ENCODE measurements at places on chromosomes 13 and 19.

DNA sequence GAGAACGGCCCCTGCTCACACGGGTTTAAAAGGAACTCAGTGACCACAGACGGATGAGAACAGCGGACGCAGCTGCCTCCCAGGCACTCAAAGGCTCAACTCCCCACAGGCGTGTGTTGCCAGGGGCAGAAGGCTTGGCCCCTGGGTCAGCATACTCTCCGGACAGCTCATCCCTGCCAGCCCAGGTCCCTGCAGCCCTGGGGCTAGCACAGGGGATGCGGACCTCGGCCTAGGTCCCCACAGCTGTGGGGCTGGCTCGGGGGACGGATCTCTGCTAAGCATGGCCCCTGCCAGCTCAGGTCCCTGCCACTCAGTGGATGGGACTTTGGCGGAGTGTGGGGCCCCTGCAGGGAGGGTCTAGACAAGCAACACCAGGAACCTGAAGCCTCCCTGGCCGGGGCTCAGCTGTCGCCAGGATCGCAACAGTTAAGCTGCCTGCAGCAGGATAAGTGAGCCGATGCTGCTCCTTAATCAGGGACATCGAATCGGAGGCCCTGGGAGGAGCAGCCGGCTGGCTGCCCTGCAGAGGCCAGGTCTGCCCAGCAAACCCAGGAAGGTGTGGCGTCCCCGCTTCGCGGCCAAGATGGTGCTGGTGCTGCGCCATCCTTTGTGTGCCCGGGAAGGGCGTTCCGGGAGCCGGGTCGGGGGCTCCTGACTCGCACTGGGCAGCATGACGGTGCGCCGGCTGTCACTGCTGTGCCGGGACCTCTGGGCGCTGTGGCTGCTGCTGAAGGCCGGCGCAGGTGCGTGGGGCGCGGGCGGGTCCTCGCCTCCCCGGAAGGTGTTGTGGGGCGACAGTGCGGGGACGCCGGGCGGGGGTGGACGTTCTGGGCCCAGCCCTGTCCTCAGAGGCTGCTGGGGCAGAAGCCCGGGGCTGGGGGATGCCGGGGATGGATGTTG is 32.5 kb downstream of the MCF2L start:
- no peak for DNase-seq
- H3K4me3 ChIP-seq = no peak overlapping the region
- H3K27me3 ChIP-seq = peaks cover 2% of the 10 kb centered on the region
- H3K4me1 ChIP-seq = peaks cover 5% of the 10 kb centered on the region
- no peak overlapping the region for H3K27ac ChIP-seq
- peaks cover 6% of the 10 kb centered on the region for H3K36me3 ChIP-seq

- no peak overlapping the region for H3K4me3 ChIP-seq
- DNase-seq = peak; percentile 65
- no peak overlapping the region for H3K27ac ChIP-seq
- no peaks in the 10 kb centered on the region for H3K27me3 ChIP-seq
- H3K4me1 ChIP-seq = peaks cover 2% of the 10 kb centered on the region
- H3K36me3 ChIP-seq = no peaks in the 10 kb centered on the region
Measured at GRCh38 chr13:75357576-75358289, 124.2 kb downstream of the TBC1D4 start.

DNA sequence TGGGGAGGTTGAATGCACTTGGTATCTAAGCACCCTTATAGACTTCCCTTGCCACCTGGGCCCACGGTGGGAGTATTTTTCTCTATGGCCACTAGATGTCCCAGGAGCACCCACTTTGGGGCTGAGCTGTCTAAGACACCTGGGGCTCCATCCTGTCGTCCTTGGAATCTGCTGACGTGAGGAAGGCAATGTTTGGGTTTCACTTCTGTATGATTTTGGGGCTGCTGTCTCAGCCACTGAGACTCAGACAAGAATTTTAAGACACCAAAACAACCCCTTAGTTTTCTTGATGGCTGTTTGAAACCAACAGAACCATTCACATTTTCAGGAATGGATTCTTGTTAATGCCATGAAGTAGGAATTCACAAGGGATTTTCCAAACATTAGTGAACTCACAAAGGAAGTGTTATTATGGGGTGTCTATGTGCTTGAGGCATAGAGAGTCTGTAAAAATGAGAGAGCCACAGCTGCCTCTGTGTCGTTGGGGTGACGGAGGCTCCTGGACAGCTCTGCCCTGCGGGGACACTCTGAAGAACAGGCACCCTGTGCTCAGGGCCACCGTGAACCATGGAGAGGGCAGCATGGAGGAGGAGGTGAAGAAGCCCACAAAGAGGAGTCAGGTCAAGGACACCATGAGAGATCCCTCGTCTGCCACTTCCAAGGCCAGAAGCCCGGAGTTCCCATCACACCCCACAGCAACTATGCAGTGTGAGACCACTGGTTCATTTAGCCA is 106.8 kb upstream of the SPATA13 start:
- H3K4me1 ChIP-seq = peaks cover 4% of the 10 kb centered on the region
- DNase-seq = peak; percentile 78
- H3K4me3 ChIP-seq = no peak overlapping the region
- H3K27me3 ChIP-seq = peaks cover 27% of the 10 kb centered on the region
- no peaks in the 10 kb centered on the region for H3K36me3 ChIP-seq

- H3K27ac ChIP-seq = no peak overlapping the region
- H3K27me3 ChIP-seq = no peaks in the 10 kb centered on the region
- no peak for DNase-seq
Measured at GRCh38 chr13:110885516-110885915, 29.4 kb downstream of the ANKRD10 start.

- H3K4me1 ChIP-seq = peaks cover 6% of the 10 kb centered on the region
- no peaks in the 10 kb centered on the region for H3K27me3 ChIP-seq
- no peak overlapping the region for H3K4me3 ChIP-seq
Measured at GRCh38 chr19:37995346-37995745, 88.3 kb downstream of the SIPA1L3 start.

DNA sequence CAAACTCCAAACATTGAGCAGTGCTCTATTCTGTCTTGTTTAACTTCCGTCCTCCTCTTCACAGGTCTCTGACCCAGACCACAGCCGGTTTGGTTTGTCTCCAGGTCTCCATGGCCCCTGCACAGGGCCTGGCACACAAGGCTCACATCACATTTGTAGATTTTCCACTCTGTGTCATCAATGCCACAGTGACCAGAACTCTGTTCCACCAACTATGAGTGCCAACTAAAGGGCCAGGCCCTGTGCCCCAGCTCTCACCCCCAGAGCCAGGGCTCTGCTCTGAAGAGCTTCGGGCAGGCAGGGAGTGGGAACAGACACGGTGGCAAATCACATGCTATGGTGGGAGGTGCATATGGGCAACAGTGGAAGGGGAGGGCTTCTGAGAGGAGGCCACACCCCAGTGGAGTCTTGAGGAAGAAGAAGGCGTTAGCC is 16.0 kb downstream of the SMG9 start:
- H3K27ac ChIP-seq = peak overlapping the region; percentile 6
- DNase-seq = no peak
- no peak overlapping the region for H3K4me3 ChIP-seq
- H3K4me1 ChIP-seq = no peaks in the 10 kb centered on the region

- H3K36me3 ChIP-seq = peaks cover 31% of the 10 kb centered on the region
- no peaks in the 10 kb centered on the region for H3K4me1 ChIP-seq
Measured at GRCh38 chr19:50401605-50402450, 16.9 kb upstream of the SPIB start.

DNA sequence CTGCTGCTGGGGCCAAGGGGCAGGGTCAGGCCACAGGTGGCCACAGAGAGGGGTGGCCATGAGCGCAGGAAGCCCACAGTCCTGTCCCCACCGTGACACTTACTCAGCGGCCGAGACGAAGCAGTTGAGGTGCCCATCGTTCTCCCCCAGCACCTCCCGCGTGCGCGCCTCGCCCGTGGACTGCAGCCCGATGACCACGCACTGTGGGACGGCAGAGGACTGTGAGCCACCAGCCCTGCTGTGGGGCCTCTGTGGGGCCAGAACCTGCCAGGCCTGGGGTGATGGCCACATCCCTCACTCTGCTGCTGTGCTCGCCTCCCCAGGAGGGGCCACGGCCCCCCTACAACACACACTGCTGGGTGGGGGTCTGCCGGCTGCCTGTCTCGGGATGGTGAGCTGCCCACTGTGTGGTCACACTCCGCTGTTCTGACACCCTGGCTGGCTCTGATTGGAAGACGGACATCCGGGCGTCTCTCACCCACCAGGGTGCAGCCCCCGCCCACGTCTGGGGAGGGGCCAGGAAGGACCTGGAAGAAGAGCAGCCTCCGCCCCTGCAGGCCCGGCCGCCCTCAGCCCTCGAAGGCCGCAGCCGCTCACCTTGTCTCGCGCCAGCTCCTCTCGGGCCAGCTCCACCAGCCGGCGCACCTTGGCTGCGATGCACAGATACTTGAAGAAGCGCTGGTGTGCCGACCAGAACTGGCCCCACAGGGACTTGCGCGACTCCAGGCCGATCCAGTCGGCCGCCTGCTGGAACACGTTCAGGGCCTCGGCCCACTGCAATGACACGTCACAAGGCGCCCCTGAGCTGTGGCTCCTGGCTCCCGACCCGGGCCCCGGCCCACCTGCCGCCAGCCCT is 13.2 kb downstream of the GPX4 start:
- H3K27ac ChIP-seq = no peak overlapping the region
- H3K4me3 ChIP-seq = no peak overlapping the region
- no peaks in the 10 kb centered on the region for H3K27me3 ChIP-seq
- peaks cover 2% of the 10 kb centered on the region for H3K4me1 ChIP-seq

- DNase-seq = no peak
- H3K36me3 ChIP-seq = no peaks in the 10 kb centered on the region
- H3K4me1 ChIP-seq = peaks cover 8% of the 10 kb centered on the region
- H3K27me3 ChIP-seq = peaks cover 7% of the 10 kb centered on the region
- no peak overlapping the region for H3K27ac ChIP-seq
- no peak overlapping the region for H3K4me3 ChIP-seq
Measured at GRCh38 chr13:33139780-33140535, 123.7 kb downstream of the KL start.

DNA sequence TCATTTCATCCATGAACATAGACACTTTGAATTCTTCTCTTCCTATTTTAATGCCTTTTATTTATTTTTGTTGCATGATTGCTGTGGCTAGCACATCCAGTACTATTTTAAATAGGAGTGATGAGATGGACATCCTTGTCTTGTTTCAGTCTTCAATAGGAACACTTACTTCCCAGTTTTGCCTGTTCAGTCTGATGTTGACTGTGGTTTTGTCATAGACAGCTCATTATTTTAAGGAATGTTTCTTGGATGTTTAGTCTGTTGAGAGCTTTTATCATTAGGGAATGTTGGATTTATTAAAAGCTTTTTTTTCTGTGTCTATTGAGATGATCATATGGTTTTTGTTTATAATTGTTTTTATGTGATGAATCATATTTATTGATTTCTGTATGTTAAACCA is 586.6 kb downstream of the SLITRK1 start:
- H3K27me3 ChIP-seq = no peaks in the 10 kb centered on the region
- no peaks in the 10 kb centered on the region for H3K36me3 ChIP-seq
- DNase-seq = no peak
- H3K4me3 ChIP-seq = no peak overlapping the region

GRCh38 chr13:76965759-76966421 is 17.6 kb downstream of the ACOD1 start:
- no peak overlapping the region for H3K27ac ChIP-seq
- H3K27me3 ChIP-seq = peaks cover 5% of the 10 kb centered on the region
- no peaks in the 10 kb centered on the region for H3K36me3 ChIP-seq
- no peak overlapping the region for H3K4me3 ChIP-seq

GRCh38 chr13:82593239-82593638 is 1289.0 kb downstream of the SLITRK1 start:
- DNase-seq = no peak
- H3K4me3 ChIP-seq = no peak overlapping the region
- no peaks in the 10 kb centered on the region for H3K4me1 ChIP-seq
- H3K27me3 ChIP-seq = no peaks in the 10 kb centered on the region
- H3K27ac ChIP-seq = no peak overlapping the region
- H3K36me3 ChIP-seq = no peaks in the 10 kb centered on the region

DNA sequence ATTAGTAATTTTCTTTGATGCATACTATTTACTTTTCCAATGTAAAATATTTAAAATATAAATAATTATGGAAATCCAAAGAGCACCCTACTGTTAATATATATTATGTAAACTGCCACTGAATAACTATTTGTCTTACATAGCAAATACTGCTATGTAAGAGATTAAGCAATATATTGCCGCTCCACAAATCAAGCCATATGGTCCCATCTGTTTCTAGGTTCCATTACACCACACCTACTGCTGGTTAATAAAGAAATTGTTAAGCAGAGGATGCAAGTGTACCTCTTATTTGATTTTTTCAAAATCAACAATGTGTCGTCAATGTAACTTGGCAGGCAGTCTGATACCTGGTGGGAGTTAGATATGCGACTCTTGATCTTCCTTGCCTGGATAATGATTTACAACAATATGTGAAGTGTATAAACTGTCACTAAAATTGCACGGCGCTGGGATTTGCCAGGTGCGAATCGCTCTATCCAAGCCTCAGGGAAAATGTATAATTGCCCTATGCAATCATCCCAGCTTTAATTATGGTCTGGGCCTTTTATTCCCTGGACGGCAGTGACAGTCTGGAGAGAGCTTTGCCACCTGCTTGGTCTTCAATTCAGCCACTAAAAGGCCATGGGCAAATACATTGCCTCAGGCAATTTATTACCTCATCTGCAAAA is 16.0 kb downstream of the SMAD9 start:
- no peak overlapping the region for H3K27ac ChIP-seq
- H3K36me3 ChIP-seq = no peaks in the 10 kb centered on the region

DNA sequence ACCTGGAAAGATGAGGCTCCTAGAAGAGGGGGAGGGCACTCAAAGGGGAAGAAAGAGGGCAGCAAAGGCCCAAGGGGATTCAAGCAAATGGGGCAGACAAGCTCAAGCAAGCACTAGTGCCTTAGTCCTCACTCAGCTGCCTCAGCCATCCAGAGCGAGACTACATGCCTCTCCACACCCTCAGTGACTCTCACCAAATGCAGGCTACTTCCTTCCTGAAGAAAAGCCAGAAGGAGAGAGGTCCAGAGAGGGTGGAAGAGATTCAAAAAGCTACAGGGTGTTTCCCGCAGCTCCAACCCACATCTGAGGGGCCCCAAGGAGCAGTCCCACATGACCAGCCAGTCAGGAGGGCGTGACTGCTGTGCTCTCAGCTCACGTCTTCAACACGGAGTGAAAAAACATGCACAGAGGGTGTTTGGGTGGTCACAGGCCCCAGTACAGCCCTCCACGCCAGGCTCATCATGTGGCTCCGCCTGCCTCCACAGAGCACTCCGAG is 40.5 kb downstream of the MIPEP start:
- no peak overlapping the region for H3K27ac ChIP-seq
- no peaks in the 10 kb centered on the region for H3K27me3 ChIP-seq
- no peak for DNase-seq

DNA sequence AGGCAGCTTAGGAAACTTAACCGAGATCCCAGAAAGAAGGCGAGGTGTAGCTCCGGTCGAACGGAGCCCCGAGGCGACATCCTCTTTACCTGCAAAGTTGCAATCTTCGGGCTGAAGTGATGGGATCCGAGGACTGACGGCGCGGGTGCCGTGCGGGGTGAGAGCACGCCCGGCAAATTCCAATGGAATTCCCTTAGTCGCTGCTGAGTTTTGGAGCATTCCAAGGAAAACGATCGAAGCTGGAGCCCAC is 141 bp downstream of the TRPC4 start:
- DNase-seq = no peak
- H3K36me3 ChIP-seq = no peaks in the 10 kb centered on the region
- H3K27ac ChIP-seq = no peak overlapping the region
- peaks cover 3% of the 10 kb centered on the region for H3K4me1 ChIP-seq

Data from activated CD4-positive, alpha-beta memory T cell treated with anti-CD3 and anti-CD28 coated beads for 36 hours (primary cell).